Uterine smooth muscle cell (primary cell): ENCODE measurements at places on chromosomes 2 and 18. TPM values are rescaled to one million over a fixed set of nuclear protein-coding genes. Genes with fewer than 3 reads are reported as not detected.

The FAP gene
- 206 and 269 TPM in 2 replicates for total RNA-seq

The NOSTRIN gene
- total RNA-seq: 0.11 and 0.12 TPM in 2 replicates

The ANKRD62 gene
- total RNA-seq: not detected in 2 replicates

The ZNF532 gene
- total RNA-seq: 36.0 and 39.5 TPM in 2 replicates

The MOGAT1 gene
- total RNA-seq: not detected in 2 replicates

The PTPRN gene
- total RNA-seq: 9.0 and 58.1 TPM in 2 replicates

The DUSP28 gene
- total RNA-seq: 2.3 and 3.5 TPM in 2 replicates
